Fibroblast of lung (primary cell): ENCODE measurements at places on chromosomes 5 and 9. TPM values are rescaled to one million over a fixed set of nuclear protein-coding genes. Genes with fewer than 3 reads are reported as not detected.
A peak's percentile ranks its signal among the peaks of the same experiment; 100 is the strongest.

DNA sequence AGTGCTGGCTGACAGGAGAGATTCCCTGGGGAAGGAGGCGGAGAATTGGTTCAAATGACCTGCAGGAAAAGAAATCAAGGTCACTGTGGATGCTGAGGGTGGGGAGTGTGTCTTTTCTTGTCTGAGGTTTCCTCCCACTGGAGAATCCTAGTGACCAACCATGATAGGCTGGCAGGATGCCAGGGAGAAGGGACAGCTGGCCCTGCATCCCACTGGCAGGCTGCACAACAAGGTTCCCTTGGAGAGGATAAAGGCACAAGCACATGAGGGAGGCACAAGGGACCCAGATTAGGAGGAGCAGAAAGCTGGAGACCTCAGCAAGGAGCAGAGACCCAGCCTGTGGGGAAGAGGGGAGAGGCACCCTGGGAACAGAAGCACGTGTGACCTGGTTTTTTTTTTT, 11.4 kb upstream of the ZDHHC12 start:
- no peak for DNase-seq
- H3K27ac ChIP-seq = no peak overlapping the region
- no peak overlapping the region for H3K4me3 ChIP-seq
- no peaks in the 10 kb centered on the region for H3K27me3 ChIP-seq
- peaks cover 7% of the 10 kb centered on the region for H3K36me3 ChIP-seq
- H3K4me1 ChIP-seq = no peaks in the 10 kb centered on the region

The AK8 gene
- total RNA-seq = 0.17 and 0.26 TPM in 2 replicates

DNA sequence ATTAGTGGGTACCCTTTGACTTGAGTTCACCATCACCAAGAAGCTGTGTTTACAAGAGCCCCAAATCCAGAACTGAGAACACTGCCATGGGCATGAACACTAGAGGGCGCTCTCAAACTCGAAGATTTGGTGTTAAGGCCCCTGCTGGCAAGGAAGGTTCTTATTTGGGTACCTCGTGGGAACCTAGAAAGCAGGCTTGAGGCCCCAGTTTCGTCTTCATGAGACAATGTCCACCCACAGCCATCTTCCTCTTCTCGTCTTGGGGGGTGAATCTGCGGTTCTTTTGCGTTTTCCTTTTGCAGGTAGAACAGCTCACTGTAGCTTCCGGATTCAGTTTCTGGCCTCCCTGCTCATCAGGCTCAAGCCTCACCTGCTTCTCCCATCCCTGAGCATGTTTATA, 184.0 kb downstream of the SEMA5A start:
- H3K4me3 ChIP-seq = no peak overlapping the region
- no peak overlapping the region for H3K27ac ChIP-seq
- H3K36me3 ChIP-seq = no peaks in the 10 kb centered on the region
- H3K27me3 ChIP-seq = no peaks in the 10 kb centered on the region

DNA sequence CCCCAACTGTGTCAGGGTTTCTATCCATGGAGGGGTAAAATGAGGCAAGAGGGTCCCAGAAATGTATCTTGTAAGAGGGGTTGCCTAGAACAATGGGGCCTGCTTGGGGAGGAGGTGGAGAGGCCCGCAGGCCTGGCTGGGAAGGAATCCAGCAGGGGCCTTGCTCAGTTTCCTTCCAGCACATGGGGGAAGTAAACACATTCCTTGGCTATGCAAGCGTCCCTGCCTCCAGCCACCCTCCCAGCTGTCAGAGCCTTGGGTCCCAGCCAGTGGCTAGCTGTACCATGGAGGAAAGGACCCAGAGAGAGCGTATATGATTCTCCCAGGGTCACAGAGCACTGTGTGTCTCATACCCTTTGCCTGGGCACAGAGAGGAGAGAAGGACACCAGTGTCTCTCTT, 71.1 kb upstream of the IL17B start:
- H3K4me1 ChIP-seq = peaks cover 52% of the 10 kb centered on the region
- no peaks in the 10 kb centered on the region for H3K36me3 ChIP-seq
- H3K27me3 ChIP-seq = no peaks in the 10 kb centered on the region
- no peak overlapping the region for H3K4me3 ChIP-seq
- peak overlapping the region; percentile 69 for H3K27ac ChIP-seq

- H3K4me1 ChIP-seq = no peaks in the 10 kb centered on the region
- DNase-seq = no peak
- no peaks in the 10 kb centered on the region for H3K36me3 ChIP-seq
- no peak overlapping the region for H3K4me3 ChIP-seq
- no peaks in the 10 kb centered on the region for H3K27me3 ChIP-seq
- H3K27ac ChIP-seq = no peak overlapping the region
Observed at GRCh38 chr9:89435071-89435823, 62.7 kb downstream of the SEMA4D start.

DNA sequence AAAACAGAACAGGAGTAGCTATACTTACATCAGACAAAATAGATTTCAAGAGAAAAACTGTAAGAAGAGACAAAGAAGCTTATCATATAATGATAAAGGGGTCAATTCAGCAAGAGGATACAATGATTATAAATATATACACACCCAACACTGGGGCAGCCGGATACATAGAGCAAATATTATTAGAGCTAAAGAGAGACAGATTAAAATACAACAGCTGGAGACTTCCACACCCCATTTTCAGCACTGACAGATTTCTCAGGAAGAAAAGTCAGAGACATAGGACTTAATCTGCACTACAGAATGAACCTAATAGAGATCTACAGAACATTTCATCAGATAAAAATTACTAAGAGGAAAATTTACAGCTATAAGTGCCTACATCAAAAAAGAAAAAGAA, 35.7 kb downstream of the OXCT1 start:
- H3K4me3 ChIP-seq = no peak overlapping the region
- no peaks in the 10 kb centered on the region for H3K27me3 ChIP-seq
- peaks cover 1% of the 10 kb centered on the region for H3K36me3 ChIP-seq
- peaks cover 3% of the 10 kb centered on the region for H3K4me1 ChIP-seq
- no peak for DNase-seq
